ENCODE measurements at places on chromosomes 16 and 17. TPM values are rescaled to one million over a fixed set of nuclear protein-coding genes. Genes with fewer than 3 reads are reported as not detected.

DNA sequence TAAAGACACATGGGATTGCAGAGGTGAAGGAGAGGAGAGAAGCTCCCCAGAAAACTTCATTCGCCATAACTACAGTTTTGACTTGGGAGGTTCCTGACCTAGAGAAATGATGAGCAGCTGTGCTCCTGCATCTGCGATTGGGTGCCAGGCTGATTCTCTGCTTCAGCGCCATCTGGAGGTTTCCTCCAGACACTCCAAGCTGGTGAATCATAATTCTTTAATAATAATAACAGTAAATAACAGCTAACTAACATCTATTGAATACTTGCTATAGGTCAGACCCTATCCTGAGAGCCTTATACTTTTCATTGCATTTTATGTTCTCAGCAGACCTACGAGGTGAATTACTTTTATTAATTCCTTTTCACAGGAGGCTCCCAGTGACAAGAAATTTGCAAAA, 575.8 kb downstream of the TOX3 start:
- DNase-seq, result no peak

DNA sequence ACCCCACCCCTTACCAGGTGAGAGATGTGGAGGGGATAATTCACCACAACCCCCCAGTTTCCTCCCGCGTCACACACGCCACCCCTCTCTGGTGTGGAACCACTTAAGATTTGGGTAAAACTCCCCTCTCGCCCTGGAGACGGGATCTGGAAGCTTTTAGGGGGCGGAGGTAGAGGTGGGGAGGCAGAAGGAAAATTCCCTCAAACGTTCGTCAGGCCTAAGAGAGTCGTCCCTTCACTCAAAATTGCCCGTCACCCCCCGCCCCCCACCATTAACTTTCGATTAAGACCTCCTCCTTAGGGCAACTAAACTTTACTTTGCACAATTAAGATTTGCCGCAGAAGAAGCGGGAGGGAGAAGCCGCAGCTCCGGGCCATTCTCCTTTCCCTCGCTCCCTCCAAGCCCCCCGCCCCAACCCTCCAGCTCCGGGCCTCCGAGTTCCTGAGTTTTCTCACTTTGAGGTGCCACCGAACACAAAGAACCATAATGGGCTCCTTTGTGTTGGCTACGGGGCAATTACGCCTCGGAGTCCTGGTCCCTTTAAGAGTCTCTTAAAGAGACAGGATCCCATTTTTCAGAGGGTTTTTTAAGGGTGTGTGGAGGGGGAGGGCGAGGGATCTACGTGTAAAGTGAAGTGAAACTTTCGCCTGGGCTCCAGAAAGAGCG, 985 bp upstream of the FZD2 start:
- DNase-seq, result no peak

- DNase-seq, result peak; percentile 58
These were observed 31.7 kb downstream of the ZFPM1 start for GRCh38 chr16:88484505-88485365.

DNA sequence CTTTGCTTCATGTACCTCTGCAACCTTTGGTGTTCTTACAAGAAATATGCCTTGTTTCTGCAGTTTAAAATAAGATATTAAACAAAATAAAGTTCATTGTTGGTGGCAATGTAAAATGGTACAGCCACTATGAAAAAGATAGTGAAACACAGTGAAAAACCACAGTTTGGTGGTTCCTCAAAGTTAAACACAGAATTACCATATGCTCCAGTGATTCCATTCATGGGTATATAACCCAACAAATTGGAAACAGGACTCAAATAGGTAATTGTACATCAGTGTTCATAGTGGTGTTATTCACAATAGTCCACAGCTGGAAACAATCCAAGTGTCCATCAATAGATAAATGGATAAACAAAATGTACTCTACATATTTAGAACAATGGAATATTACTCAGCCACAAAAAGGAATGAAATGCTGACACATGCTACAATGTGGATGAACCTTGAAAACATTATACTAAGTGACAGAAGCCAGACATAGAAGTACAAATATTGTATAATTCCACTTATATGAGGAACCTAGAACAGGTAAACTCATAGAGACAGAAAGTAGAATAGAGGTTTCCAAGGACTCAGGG, 49.2 kb downstream of the CUEDC1 start:
- DNase-seq, result no peak

GRCh38 chr16:11429123-11429522, 83.9 kb downstream of the RMI2 start:
- no peak for DNase-seq

GRCh38 chr16:58198803-58199411, 1.0 kb upstream of the CSNK2A2 start:
- no peak for DNase-seq

DNA sequence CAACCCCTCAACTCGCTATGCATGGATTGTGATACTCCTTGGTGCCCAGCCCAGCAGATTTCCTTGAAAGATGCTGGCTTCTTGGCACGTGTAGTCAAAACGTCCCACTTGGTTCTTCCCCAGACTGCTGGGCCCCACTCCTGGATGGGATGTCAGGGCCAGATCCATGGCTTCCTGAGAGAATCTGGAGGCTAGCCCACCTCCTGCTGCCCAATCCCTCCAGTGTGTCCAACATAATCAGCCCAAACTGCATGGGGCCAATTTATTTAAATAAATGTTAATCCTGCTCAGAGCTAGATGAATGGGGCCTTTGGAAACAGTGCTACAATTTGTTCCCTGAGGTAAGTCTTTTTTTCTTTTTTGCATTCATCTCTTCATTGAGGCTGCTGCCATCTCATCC, 49.4 kb downstream of the WSB1 start:
- DNase-seq, result no peak

GRCh38 chr16:55503726-55504550, 4.9 kb upstream of the LPCAT2 start:
- DNase-seq, result no peak

- no peak for DNase-seq
These were observed 537 bp downstream of the SLC35B1 start for GRCh38 chr17:49707246-49707607.

DNA sequence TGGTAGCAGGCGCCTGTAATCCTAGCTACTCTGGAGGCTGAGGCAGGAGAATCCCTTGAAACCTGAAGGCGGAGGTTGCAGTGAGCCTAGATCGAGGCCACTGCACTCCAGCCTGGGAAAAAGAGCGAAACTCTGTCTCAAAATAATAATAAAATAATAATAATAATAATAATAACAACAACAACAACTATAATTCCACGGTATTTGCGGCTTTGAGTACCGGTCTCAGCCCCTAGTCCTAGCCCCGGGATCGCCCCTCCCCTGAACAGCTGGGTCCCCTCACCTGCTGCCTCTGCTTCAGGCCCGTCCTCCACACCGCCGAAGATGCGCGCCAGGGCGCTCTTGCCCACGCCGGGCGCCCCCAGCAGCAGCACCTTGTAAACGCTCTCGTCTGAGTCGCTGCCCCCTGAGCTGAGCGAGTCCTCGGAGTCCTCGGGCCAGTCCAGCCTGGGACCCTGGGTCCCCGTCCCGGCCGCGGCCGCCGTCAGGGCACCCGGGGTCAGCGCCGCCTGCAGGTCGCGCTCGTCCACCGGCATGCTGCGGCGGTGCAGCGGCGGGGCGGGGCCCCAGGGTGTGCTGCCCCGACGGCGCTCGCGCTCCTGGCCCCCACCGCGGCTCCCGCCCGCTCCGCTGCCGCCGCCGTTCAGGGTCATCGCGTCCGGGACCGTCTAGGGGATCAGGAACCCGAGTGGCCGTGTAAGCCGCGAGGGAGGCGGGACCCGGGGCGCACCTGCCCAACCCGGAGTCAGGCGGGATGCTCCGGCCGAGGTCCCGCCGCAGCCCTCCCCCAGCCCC, 611 bp downstream of the RRAD start:
- DNase-seq, result peak; percentile 60

GRCh38 chr17:1904273-1905182, 74.7 kb downstream of the RPA1 start:
- DNase-seq, result no peak

DNA sequence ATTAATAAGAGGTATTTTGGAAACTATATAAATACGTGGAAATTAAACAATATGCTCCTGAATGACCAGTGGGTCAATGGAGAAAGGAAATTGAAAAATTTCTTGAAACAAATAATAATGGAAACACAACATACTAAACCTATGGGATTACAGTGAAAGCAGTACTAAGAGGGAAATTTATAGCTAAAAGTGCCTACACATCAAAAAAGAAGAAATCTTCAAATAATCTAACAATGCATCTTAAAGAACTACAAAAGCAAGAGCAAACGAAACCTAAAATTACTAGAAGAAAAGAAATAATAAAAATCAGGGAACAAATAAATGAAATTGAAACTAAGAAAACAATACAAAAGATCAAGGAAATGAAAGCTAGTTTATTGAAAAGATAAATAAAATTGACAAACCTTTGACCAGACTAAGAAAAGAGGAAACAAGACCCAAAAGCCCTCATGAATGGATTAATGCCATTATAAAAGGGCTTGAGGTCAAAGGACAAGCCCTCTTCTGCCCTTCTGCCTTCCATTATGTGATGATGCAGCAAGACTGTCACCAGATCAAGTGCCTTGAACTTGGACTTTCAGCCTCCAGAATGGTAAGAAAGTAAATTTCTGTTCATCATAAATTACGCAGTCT, 43.9 kb upstream of the ALDH3A1 start:
- no peak for DNase-seq

DNA sequence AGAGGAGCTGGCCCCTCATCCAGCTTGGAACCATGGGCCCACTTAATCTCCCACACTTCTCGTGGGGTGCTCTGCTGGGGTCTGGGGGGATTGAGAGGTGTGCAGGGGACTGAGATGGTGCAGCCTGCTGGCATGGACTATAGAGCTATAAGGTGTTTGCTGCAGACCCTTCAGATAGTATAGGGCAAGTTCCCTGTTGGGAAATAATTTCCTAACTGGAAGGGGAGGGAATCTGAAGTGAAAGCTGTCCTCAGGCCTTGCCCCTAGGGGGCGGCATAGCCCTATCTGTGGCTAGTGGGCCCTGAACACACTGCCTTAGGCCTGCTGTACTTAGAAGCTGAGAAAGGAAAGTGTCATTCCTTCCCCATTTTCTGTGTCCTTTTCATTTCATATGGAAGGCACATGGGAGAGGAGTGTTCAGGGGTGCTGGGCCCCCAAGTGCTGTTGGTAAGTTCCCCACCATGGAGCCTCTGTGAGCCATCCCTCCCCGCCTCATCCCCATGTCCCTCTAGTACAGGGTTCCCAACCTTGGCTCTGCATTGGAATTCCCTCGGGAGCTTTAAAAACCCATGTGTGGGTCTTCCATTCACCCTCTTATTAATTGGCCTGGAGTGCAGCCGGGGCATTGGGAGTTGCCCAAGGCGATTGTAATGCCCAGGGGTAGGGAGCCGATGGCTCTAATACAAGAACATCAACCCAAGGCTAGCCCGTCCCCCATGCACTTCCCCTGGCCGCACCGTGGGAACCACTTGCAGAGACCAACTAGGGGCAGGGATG, 19.7 kb downstream of the GOSR2 start:
- DNase-seq, result peak; percentile 71

DNA sequence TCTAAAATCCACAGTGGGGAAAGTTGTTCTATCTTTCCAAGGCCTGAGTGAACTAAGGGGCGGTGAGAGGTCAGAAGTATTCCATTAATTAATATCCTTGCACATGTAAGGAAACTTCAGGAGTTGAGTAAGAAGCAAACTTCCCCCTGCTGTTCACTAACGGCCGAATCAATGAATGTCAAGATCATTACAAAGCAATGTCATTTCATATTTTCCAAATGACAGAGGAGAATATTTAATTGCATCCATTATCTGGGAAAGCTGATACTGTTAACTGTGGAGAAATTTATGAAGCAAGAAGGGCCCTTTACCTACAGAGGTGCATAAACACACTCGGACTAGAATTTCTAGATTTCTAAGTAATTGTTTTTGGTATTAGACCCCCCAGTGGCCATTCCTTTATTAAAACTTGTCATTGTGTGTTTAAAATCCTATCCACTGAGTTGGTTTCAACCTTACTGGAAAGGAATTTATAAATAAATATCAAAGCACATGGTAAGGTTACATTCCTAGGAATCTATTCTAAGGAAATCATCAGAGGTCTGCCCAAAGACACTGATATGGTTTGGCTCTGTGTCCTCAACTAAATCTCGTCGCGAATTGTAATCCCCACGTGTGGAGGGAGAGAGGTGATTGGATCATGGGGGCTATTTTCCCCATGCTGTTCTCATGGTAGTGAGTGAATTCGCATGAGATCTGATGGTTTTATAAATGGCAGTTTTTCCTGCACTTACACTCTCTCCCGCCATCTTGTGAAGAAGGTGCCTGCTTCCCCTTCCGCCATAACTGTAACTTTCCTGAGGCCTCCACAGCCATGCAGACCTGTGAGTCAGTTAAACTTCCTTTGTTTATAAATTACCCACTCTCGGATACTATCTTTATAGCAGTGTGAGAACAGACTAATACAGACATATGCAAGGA, 20.4 kb upstream of the SMURF2 start:
- no peak for DNase-seq

DNA sequence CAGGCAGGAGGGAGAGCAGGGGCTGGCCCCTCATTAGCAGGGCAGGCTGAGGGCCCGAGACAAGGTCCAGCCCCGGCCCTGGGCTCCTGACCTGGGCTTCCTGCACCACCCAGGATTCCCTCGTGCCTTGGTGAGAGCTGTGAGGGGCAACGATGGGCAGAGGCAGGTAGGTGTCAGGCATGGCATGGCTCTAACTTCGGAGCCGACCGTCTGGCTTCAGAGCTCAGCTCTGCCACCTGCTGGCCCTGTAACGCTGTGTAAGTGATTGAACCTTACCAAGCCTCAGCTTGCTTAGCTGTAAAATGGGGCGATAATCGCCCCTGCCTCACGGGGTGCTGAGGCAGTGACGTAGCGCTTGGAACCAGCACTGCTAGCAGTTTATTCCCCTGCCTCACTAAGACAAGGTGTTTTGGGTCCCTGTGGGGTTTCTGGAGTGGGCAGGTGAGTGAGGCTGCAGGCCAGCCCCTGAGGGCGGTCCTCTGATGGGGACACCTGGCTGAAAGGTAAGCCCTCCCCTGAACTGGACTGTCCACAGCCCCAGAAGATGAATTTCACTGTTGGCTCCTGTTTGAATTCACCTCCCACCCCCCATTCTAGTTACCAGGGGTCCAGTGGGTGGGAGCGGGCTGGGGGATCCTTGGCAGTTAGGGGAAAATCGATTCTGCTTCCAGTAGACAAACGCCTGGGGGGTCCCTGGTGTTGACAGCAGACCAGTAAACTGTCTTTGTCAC, 184.8 kb upstream of the GSE1 start:
- DNase-seq, result no peak

Gene SMTNL2
- polyA plus RNA-seq, result 10.1 TPM

Gene HOXB4
- 5.9 TPM for polyA plus RNA-seq

Gene KRT40
- 0.07 TPM for polyA plus RNA-seq

Gene GSDMA
- polyA plus RNA-seq, result 0.24 TPM

Gene ST6GALNAC2
- 3.9 TPM for polyA plus RNA-seq

Data from large intestine (tissue), 12 donors.